ENCODE measurements at places on chromosomes 12 and 14.

DNA sequence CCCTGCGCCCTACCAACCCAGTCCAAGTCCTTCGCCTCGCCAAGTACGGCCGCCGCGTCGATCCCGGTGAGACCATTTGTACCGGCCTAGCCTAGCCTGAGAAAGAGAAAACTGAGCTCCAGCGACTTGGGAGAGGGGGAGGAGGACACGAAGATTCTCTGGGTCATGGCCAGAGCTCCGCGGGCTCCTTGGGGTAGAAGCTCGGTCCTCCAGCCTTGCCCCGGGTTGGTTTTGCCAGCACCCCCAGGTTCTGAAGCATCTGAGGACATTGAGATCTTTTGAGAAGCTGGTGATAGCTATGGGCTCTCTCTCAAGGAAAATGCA lies 7.3 kb downstream of the LHX5 start:
- DNase-seq, result no peak

GRCh38 chr12:22044391-22044790 lies 1.6 kb upstream of the CMAS start:
- no peak for DNase-seq

GRCh38 chr14:92846162-92846897 lies 52.2 kb downstream of the GOLGA5 start:
- DNase-seq, result no peak

GRCh38 chr12:56775638-56776037 lies 12.5 kb downstream of the HSD17B6 start:
- DNase-seq, result no peak

DNA sequence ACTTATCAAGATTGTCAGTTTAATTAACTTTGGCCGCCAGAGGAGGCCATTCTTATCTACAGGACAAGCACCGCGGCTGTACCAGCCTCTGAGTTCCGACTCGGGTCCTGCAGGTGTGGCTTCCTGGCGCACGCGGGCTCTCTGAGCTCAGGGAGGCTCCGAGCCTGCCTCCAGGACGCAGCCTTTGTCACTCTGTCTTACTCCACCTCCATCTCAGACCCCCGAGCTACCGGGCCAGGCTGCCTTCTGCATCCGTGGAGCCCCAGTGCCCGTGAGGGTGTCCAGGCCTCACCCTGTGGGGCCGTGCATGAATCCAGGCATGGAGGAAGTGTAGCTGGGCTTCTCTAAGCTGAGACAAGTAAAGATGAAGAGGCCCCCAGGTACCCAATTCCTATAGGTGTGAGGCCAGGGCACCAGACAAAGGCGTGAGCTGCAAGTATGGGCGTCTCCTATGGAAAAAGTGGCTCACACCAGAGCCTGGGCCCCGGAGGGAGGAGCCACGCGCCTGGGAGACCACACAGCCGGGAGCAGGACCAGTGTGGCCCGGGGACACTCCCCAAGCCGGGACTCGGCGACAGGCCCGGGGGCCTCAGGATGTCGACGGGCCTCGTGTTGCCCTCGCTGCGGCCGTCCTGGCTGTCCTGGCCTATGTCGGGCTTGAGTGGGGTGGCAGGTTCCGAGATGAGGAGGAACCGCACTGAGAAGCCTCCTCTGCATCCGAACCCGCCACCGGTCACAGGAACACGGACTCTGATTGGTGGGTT lies 42.8 kb downstream of the NOC4L start:
- no peak for DNase-seq

Measured in SHP77 treated with DMSO at 0.1 percent for 48 hours (cell line).